Activated T-helper 1 cell treated with anti-CD3 and anti-CD28 coated beads, Interleukin-12 subunit alpha, Interleukin-12 subunit beta, Interleukin-2, Interleukin-4 antibody, amounts not matched to agents 30 ng/mL and 10 ng/mL and 1 ng/mL, durations not matched to agents 14 hours and 24 hours and 36 hours (primary cell): ENCODE measurements at places on chromosomes 5 and 9. TPM values are rescaled to one million over a fixed set of nuclear protein-coding genes. Genes with fewer than 3 reads are reported as not detected.

GRCh38 chr5:148806520-148806931 lies 19.9 kb upstream of the ADRB2 start:
- H3K27ac ChIP-seq, result no peak overlapping the region
- H3K36me3 ChIP-seq, result peaks cover 2% of the 10 kb centered on the region
- no peak overlapping the region for H3K4me3 ChIP-seq
- peaks cover 69% of the 10 kb centered on the region for H3K4me1 ChIP-seq

GRCh38 chr5:2176581-2176980 lies 293.9 kb upstream of the IRX4 start:
- no peaks in the 10 kb centered on the region for H3K4me1 ChIP-seq
- no peak overlapping the region for H3K4me3 ChIP-seq
- H3K27ac ChIP-seq, result no peak overlapping the region
- H3K36me3 ChIP-seq, result no peaks in the 10 kb centered on the region

TAS2R1 gene
- total RNA-seq, result not detected in 2 replicates

NIPAL4 gene
- 2.2 and 2.3 TPM in 2 replicates for total RNA-seq

GRCh38 chr9:88443480-88444113 lies 55.4 kb downstream of the SPIN1 start:
- H3K4me3 ChIP-seq, result no peak overlapping the region
- no peak overlapping the region for H3K27ac ChIP-seq
- H3K36me3 ChIP-seq, result peaks cover 25% of the 10 kb centered on the region
- peaks cover 24% of the 10 kb centered on the region for H3K4me1 ChIP-seq

RHOBTB3 gene
- 0.36 and 0.71 TPM in 2 replicates for total RNA-seq

DNA sequence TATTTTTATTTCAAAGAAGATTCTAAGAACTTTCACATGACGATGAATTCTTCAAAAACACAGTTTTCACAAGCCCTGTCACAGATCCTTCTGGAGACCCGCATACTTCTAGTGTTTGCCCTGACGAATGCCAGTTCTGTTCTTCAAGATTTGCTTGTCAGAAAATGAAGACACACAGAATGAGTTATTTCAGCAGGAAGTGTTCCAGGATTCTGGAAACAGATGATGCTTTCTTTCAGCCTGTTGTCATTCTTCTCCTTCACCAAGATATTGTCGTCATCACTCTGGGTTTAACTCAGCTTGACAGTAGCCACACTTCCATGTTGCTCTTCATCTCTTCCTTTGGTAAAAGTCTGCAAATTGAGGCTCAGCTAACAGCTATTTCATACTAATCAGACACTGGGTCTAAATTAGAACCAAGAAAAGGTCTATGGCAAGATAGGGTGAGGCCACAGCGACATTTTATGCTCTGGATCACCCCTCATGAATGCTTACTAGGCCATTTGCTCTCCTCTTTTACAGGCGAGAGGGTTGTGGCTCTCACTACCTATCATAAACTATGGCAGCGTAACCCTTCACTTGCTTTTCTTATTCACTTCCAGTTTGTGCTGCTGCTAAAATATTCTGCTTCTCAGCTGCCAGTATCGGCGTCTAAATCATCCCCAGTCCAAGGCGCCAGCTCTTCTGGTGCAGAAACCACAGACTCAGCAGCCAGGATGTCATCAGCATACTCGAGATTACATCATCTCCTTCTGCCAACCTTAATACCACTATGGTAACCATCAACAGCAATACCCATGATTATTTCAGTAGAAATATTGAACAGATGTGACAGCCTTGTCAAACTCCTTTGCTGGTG lies 159.6 kb upstream of the TBCA start:
- peak overlapping the region; percentile 19 for H3K27ac ChIP-seq
- DNase-seq, result peak; percentile 11
- H3K36me3 ChIP-seq, result peaks cover 3% of the 10 kb centered on the region
- no peak overlapping the region for H3K4me3 ChIP-seq
- peaks cover 15% of the 10 kb centered on the region for H3K4me1 ChIP-seq

GRCh38 chr5:154118893-154119336 lies 71.6 kb upstream of the GALNT10 start:
- no peak overlapping the region for H3K4me3 ChIP-seq
- H3K36me3 ChIP-seq, result no peaks in the 10 kb centered on the region
- DNase-seq, result no peak
- H3K27ac ChIP-seq, result no peak overlapping the region
- peaks cover 11% of the 10 kb centered on the region for H3K27me3 ChIP-seq
- no peaks in the 10 kb centered on the region for H3K4me1 ChIP-seq

DNA sequence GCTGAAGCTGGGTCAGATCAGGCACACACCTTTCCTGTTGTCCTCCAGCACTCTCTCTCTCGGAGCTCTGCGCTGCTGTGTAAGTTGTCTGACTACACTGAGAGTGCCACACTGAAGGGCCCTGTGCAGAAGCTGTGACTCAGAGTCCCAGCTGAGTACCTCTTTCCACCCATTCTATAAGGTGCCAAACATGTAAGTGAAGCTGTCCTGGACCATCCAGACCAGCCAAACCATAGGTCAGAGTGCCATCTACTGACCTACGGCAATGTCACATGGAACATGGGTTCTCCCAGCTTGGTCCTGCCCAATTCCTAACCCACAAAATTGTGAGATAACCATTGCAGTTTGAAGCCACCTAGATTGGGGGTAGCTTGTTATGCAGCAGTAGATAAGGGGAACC lies 68.2 kb downstream of the ADCY2 start:
- no peak overlapping the region for H3K4me3 ChIP-seq
- no peaks in the 10 kb centered on the region for H3K36me3 ChIP-seq
- no peaks in the 10 kb centered on the region for H3K27me3 ChIP-seq

- DNase-seq, result no peak
- H3K4me1 ChIP-seq, result peaks cover 17% of the 10 kb centered on the region
- no peak overlapping the region for H3K27ac ChIP-seq
- H3K27me3 ChIP-seq, result no peaks in the 10 kb centered on the region
- H3K4me3 ChIP-seq, result no peak overlapping the region
These were observed 142.0 kb downstream of the FANCC start for GRCh38 chr9:95175523-95175922.

DNA sequence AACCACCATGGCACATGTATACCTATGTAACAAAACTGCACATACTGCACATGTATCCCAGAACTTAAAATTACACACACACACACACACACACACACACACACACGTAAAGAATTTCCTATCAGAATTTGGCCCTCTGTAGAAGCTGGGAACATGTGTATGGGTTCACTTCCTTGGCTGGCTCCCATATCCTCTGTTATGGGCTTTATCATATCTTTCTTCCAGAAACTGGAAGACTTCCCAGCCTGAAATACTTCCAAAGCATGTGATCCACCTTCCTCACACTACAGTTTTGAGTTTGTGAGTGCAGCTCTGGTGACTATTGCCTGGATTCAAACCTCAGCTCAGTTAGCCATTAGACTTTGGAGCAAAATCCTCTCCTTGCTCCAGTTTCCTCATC lies 78.6 kb upstream of the GDNF start:
- no peak overlapping the region for H3K27ac ChIP-seq
- no peaks in the 10 kb centered on the region for H3K4me1 ChIP-seq
- DNase-seq, result no peak
- peaks cover 2% of the 10 kb centered on the region for H3K27me3 ChIP-seq
- H3K4me3 ChIP-seq, result no peak overlapping the region

ELAVL2 gene
- not detected in 2 replicates for total RNA-seq
